Stimulated activated CD4-positive, alpha-beta T cell treated with anti-CD3 and anti-CD28 coated beads, Interleukin-12 subunit alpha, Interleukin-12 subunit beta, amount 100 ng/mL, for 48 hours (primary cell): ENCODE measurements at places on chromosomes 2 and 18.

GRCh38 chr2:181877181-181877664, 14.3 kb upstream of the ITPRID2 start:
- no peak for DNase-seq

GRCh38 chr2:172397148-172397834, 30.1 kb upstream of the ITGA6 start:
- no peak for DNase-seq

DNA sequence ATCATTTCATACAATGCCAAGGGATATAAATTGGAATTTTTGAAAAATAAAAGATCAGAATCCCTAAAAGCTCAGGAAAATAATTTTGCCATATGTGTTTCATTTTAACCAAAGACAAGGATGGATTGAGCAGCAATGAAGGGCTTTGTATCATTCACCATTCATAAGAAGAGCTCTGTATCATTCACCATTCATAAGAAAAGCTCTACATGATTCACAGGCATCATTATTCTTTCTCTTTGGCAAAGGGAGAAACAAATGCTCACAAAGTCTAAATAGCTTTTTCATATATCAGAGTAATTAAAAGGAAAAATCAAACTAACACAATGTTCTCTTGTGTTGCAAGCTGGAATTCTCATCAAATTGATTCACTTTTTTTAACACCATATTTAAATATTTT, 169.1 kb upstream of the MC4R start:
- no peak for DNase-seq

GRCh38 chr2:160022162-160022561, 40.3 kb downstream of the PLA2R1 start:
- no peak for DNase-seq

GRCh38 chr18:30492552-30493129, 549.9 kb downstream of the DSC3 start:
- no peak for DNase-seq

GRCh38 chr2:25112113-25112512, 56.3 kb downstream of the POMC start:
- DNase-seq = no peak

GRCh38 chr2:50181212-50181611, 850.7 kb downstream of the NRXN1 start:
- DNase-seq = no peak

GRCh38 chr18:50507120-50507590, 52.7 kb upstream of the MAPK4 start:
- no peak for DNase-seq

DNA sequence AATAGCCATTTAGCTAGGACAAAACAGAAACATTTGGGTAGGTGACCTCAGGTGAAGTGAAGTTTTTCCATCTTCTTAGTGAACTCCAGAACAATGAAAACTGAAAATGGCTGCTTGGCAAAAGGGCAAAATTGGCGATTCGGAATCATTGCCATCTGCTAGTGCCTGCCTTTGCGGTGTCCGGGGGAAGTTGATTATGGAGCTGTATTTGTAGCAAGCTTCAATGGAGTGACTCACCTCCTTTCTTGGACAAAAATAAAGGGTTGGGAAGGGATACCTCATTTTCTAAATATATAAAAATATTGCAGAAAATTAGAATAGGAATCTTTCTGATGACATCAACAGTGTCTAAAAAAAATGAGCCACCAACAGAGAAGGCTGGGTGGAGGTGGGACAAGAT, 460.5 kb downstream of the TGIF1 start:
- no peak for DNase-seq

- DNase-seq = no peak
These were observed 481.0 kb downstream of the TNS1 start for GRCh38 chr2:217521820-217522219.

DNA sequence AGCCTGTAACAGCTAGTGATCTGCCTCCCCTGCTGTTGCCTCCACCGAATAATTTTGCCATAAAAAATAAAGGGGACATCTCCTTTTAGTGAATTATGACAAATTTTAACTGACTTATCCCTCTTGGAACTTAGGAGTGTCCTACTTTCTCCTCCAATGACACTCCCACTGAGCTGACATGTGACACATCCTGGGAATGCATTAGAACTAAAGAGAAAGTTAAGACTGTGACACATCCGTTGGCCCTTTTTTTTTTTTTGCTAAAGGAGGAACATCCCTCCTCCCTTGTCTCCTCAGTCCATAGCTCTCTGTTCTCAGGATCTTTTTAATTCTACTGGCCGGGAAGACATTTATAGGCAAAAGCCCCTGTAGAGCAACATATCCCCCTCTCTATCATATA, 268.2 kb downstream of the NRXN1 start:
- no peak for DNase-seq

DNA sequence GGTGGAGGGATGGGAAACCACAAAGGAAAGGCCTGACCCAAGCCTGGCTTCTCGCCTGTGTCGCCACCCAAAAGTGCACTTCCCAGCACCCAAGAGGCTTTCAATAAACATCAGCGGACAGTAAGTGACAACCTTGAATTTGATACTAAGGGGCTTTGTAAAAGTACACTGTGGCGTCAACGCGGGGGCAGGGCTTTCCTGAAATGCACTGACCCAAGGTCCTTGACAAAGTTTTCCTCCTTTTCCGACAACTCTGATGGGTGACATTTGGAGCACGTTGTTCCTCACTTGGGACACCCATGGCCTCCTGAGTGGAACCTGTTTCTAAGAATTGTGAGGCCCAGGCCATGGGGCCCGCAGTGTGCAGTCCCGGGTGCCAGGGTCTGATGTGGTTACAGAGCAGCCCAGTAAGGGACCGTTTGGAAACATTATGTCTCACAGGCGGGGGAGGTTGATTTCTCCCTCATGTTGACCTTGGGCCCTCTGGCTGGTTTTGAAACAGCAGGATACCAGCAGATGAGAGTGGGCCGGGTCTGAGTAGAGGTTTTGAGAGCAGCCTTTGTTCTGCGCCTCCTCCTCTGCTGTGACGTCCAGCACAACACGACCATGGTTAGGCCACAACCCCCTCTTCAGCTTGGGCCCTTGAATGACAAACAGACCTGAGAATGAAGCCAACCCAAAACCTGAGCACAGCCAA, 2.8 kb upstream of the ZBTB14 start:
- no peak for DNase-seq

DNA sequence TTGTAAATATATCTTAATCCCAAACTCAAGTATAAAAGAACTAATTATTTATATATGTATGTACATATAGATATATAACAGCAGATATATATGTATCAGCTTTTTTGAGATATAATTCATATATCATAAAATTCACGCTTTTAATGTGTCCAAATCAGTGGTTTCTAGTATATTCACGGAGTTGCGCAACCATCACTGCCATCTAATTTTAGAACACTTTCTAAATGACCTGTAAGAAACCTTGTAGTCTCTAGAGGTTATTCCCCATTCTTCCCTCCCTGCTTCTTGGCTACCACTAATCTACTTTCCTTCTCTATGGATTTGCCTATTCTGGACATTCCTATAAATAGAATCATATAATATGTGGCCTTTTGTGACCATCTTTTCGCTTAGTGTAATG, 163.5 kb upstream of the TCF4 start:
- DNase-seq = no peak

GRCh38 chr2:67599561-67599960, 202.4 kb downstream of the ETAA1 start:
- DNase-seq = no peak

DNA sequence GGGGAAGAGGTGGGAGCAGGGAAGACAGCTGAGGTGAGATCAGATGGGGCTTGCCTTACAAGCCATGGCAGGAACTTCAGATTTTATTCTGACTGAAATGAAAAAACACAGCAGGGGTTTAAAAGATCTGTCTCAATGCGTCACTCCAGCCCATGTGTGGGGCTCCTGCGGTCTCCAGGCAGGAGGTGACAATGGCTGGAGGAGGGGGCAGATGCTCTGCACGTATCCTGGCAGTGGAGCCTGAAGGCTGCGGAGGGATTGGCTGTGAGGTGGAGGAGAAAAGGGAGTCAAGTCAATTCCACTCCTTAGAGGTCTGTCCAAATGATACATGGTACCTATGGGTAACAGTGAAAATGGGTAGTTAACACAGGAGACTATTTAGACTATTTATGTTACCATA, 40.5 kb upstream of the KIDINS220 start:
- no peak for DNase-seq
